ENCODE measurements at places on chromosomes 7 and 10. TPM values are rescaled to one million over a fixed set of nuclear protein-coding genes. Genes with fewer than 3 reads are reported as not detected.

ADRB1 gene
- total RNA-seq = 0.52 TPM

DNA sequence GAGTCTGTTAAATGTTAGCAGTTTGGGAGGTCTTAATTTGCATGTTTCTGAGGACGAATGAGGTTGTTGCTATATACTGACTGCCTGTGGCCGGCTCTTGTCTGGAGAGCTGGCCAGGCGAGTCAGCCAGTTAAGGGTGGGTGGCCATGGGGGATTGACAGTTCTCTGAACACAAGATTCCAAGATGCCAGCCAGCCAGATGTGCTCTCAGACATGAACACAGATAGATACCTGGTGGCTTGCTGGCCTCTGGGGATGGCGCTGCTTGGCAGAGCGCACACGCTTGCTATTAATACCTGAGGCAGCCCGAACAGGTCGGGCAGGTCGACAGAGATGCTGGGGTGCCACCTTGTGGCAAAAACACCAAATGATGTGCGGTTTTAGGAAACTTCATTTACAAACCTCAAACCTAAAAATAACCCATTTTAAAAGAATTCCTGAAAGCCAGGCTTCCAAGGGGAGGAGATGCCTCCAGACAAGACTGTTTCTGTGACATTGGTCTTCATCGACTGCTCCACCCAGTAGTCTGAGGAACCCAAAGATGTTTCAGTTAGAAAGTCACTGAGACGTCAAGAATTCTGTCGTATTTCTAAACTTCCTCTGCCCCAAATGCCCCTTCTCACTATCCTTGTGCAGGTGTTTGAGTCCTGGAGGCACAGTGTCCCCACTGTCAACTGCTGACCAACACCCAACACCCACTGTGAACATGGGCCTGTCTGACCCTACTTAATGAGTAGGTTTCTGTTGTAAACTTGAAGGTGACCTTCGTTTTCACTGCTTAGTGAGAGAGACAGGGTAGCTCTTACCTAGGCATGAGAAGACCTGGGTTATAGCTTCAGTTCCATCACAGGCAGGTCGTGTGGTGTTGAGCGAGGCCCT is 123.4 kb downstream of the NT5C2 start:
- DNase-seq = peak; percentile 48

- no peak for DNase-seq
Measured at GRCh38 chr7:93913197-93913596, 6.8 kb downstream of the GNGT1 start.

DNA sequence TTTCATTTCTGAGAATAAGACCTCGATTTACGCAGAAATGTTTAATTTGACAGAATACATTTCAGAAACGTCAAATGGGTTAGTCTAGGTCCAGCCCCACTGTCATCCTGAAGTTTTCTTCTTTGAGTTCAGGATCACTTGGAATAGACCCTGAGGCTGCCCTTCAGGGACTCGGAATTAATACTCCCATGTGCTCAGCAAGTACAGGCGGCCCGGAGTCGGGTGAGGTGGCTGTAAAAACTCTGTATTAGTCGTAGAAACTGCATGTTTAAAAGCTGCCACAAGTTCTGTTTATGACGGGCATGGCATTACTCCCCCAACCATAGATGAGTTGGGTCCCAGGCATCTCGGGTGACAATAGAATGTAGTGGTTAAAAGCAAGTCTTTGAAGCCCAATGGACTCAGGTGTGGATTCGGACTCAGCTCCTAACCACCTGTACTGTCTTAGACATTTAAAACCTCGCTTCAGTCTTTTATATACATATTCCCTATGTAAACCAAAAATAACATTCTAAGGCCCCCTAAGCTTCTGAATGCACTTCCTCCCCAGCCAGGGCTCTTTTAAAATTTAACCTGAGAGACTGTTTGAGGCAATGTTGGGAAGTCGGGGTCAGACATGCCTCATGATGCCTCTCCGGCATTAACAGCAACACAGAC is 216.3 kb downstream of the ADARB2 start:
- no peak for DNase-seq

DNA sequence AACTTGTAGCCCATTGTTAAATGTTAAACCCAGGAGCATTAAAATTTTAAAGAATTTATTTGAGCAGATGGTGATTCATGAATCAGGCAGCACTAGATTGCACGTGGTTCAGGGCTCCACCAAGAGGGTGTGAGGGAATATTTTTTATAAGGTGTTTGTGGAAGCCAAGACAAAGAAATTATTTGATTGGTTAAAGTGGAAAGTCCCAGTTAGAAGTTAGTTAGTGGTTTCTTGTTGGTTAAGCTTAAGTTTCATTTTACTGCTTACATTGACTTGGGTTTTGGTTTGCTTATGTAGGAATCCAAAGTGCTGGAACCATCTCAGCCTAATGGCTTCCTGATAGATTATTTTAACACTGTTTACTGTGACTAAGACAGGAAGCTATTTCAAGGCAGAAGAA is 906.2 kb downstream of the LRMDA start:
- peak; percentile 87 for DNase-seq
